ENCODE measurements at places on chromosomes 3 and 15.
A peak's percentile ranks its signal among the peaks of the same experiment; 100 is the strongest.

- DNase-seq = no peak
Measured at GRCh38 chr3:51684971-51685751, 14.1 kb downstream of the TEX264 start.

DNA sequence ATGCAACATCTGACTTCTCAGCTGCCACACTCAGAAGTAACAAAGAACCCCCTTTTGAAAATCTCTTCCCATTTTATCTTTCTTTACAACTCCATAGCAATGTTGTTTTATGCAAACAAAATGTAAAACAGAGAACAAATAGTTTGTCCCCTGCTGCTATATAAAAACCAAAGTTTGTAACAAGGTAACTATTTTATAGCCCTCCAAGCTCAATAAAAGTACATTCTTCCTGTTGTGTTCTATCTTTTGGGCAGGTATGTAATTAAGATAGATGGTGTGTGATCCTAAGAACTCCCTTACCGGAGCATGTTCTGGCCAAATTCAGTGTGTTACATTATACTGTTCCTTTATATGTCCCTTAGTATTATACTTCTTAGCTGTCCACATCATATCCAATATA is 12.6 kb upstream of the CGNL1 start:
- DNase-seq = no peak

- DNase-seq = no peak
Measured at GRCh38 chr15:22229990-22230819, 149.9 kb downstream of the OR4M2 start.

DNA sequence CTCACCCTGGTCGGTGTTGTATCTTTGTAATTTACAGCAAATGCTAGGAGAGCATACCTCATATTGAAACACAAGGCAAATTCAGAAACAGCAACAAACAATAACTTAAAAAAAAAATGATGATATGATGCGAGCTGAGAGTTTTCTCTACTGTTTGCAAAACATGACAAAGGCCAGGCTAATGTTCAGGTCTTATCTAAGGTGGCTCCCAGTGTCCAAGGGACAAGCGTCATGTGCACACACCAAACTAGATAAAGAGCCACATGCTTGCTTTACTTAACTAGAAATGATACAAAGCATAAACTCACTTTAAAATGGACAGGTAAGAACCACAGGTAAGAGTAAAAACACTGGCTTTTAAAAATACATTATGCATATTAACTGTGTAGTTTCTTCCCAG is 375.9 kb downstream of the FOXP1 start:
- DNase-seq = no peak

DNA sequence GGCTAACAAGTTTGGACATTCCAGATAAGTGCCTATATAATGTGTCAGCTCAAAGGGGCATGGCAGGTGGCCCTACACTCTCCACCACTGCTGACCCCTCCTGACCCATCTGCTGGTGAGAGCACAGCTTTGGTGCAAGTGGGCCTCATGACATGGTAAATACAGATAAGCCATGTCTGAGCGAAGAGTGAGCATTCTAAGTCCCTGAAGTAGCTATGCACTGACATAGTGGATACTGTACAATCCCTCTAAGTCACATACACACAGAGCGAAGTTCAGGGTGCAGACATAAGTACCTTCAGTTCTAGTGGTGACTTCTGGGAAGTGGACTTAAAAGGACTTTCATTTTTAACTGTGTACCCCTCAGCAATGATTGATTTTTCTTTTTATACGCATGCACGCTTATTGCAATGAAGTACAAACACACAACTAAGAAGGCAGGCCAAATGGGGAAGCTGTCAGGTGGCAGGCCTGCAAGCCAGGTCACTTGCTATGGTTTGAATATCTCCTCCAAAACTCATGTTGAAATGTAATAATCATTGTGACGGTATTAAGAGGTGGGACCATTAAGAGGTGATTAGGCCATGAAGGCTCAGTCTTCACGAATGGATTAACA is 41.5 kb downstream of the TBC1D2B start:
- no peak for DNase-seq

GRCh38 chr3:155079746-155080487 is at the start of gene MME:
TSS of gene MME (plus strand) at chr3:155080319. CDS start at chr3:155084168, 3,849 bp downstream.
- no peak for DNase-seq

DNA sequence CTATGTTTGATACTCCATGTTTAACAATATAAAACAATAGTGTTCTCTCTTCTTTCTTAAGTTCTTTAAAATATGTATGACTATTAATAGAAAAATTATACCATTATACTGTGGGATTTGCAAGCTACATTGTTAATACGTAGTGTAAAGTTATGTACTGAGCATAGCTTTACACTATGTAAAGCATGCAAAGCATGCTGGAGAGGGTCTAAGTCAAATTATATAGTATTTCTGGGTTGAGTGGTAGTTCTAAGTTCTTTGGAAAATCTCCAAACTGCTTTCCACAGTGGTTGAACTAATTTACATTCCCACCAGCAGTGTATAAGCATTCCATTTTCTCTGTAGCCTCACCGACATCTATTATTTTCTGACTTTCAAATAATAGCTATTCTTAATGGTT is 253.0 kb downstream of the RAP2B start:
- DNase-seq = no peak

GRCh38 chr15:59438625-59439290 is 772 bp downstream of the FAM81A start:
- DNase-seq = peak; percentile 32

DNA sequence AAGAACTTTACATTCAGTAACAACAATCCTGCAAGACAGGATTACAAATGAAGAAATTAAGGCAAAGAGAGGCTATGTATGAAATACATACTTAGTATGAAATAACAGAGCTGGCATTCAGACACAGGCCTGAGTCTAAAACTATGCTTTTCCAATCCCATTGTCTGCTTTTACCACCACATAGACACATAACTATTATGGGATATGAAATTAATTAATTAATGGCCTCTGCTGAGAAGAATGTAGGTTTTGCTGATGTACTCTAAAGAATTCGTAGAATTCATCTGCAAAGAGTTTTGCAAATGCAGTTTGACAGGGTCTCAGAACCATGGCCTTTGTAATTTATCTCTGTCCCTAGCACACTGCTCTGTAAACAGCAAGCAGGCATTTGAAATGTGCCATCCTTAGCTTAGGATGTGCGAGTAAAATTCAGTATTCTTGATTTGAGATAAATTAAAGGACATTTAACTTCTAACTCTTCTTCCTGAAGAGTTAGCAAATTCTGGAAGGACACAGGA is 54.5 kb upstream of the BOC start:
- DNase-seq = no peak

DNA sequence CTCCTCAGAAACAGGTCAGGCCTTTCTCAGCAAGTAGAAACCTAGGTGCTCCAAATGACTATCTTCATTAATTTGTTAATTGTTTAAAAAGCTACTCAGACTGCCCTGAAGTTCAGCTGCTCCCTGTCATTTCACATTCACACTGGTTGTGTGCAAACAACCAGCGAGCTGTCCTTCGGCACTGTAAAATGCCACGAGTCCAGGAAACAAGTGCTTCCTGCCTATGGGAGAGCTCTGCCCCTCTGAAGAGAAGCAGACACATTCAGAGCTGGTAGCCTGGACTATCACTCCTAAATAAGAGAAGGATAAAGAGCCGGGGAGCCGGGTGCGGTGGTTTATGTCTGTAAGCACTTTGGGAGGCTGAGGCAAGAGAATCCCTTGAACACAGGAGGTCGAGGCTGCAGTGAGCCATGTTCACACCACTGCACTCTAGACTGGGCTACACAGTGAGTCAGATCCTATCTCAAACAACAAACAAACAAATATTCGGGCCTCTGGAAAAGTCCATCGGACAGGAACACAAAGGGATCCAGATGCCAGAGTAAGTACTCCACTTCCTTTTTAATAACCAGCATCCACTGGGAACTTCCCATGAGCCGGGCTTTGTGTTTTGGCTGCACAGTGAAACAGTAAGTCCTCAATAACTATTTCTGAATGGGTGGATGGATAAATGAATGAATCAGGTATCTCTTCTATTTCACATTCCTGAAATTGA is 114.4 kb upstream of the WNT5A start:
- no peak for DNase-seq

GRCh38 chr3:119555309-119555735 is 4.1 kb downstream of the CD80 start:
- no peak for DNase-seq
